ENCODE measurements at places on chromosomes 4 and X.

DNA sequence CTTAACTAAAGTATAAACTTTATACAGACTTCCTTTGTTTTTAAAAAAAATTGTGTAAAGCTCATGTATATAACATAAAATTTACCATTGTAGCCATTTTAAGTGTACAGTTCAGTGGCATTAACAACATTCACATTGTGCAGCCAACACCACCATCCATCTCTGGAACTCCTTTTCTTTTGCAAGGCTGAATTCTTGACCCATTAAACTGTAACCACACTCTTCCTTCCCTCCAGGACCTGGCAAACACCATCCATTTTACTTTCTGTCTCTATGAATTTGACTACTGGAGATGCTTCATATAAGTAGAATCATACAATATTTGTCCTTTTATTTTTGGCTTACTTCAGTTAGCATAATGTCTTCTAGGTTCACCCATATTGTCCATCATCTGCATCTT lies 104.7 kb downstream of the RASL11B start:
- no peak for DNase-seq

- DNase-seq = peak; percentile 42
Measured at GRCh38 chr4:125244848-125245450, 69.8 kb upstream of the FAT4 start.

- no peak for DNase-seq
Measured at GRCh38 chr4:62914758-62915157, 1494.5 kb downstream of the TECRL start.

DNA sequence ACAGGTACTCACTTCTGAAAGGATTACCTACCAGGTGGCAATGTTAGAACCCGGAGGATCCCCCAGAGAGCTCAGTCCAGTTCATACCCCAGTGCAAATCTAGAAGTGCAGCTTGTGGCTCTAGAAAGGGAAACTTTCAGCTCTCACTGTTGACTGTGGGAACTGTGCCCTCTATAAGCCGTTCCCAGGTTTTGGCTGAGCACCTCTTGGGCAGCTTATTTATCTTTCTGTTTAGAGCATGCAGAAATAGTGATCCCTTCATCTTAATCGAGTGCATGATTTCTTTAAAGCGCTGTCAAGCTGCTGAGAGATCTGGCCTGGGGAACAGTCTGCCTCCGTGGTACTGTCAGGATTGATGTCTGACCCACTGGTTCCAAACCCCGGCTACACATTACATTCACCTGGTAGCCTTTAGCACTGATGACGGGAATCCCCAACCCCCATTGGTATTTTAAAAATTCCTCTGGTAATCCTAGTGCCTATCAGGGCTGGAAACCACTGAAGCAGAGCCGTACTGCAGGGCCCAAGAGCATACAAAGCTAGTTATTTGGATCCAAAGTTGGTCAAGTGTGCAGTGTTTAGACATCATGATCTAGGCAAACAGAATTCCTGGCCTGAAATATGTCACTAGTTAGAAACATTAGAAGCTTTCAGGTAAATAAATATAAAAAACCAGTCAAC lies 103.2 kb downstream of the KLHL8 start:
- DNase-seq = no peak

- no peak for DNase-seq
Measured at GRCh38 chrX:18548996-18549395, 122.9 kb downstream of the RS1 start.

- DNase-seq = no peak
Measured at GRCh38 chrX:7112071-7112470, 35.4 kb upstream of the STS start.

DNA sequence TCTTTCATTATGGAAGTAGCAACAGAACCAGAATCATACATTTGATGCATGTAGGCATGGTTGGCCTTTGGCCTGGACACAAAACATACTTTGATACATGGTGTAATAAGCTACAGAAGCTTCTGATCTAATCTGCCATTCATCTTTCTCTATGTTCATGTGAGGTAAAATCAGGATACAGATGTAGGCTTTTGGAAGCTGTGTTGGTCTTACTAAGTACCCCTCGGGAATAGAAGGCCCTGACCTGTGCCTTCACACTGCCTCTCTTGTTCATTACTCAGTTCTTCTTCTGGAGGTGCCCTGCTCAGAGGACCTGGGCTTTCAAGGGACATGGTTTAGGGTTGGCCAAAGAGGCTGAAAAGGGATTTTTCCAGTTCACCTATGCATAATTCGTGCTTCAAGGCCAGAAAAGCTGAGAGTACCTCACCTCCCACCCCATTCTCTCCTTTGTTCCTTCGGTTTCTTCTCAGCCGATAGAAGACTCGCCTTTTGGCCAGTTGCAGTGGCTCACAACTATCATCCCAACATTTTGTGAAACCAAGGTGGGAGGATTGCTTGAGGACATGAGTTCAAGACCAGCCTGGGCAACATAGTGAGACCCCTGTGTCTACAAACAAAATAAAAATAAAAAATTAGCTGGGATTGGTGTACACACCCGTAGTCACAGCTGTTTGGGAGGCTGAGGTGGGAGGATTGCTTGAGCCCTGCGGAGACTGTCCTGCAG lies 25.9 kb downstream of the SNX25 start:
- no peak for DNase-seq

- DNase-seq = no peak
Measured at GRCh38 chrX:139026811-139027210, 315.3 kb upstream of the FGF13 start.

DNA sequence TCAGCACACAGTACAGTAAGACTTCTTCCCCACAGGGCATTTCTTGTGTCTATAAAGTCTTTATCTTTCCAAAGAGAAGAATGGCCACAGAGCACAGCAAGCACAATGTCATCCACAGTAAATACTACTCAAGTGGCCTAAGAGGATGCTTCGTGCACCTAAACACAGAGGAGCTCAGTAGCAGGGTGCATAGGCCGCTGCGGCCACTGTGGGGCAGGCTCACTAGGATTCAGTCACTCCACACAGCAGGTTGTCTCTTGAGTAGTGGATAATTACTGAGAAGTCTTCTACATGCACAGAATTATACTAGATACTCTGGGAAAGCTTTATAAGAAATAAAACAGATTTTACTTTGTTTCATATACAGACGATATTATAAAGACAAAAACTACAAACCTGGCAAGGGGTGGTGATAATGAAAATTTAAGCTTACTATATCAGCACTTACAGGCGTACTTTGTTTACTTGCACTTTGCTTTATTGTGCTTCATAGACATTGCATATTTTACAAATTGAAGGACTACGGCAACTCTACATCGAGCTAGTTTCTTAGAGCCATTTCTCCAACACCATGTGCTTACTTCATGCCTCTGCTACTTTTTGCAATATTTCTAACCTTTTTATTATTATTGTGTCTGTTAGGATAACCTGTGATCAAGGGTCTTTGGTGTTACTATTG lies 78.5 kb downstream of the PRDM5 start:
- no peak for DNase-seq

DNA sequence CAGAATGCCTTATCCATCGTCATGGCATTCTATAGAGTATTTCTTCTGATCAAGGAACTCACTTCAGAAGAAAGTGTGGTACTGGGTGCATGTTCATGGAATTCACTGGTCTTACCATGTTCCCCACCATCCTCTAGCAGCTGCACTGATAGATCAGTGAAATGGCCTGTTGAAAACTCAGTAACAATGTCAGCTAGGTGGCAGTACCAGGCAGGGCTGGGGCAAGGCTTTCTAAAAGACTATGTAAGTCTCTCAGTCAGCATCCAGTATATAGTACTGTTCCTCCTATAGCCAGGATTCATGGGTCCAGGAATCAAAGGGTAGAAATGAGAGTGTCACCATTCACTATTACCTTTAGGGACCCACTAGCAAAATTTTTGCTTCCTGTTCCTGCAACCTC lies 15.8 kb upstream of the LDB2 start:
- DNase-seq = peak; percentile 62

DNA sequence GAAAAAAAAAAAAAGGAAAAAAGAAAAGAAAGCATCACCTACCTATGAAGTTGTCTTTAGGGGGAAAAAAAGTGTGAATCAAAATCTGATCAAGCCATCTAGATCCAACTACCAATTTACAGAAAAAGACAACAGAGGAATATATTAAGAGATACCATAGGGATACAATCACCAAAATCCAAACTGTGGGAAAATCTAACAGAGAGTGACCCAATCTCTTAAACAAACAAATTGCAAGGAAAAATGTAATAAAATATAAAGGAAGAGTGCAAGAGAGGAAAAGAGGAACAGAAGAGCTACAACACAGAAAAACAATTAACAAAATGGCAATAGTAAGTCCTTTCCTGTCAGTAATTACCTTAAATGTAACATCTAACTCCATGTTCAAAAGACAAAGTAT lies 19.0 kb downstream of the THOC2 start:
- peak; percentile 21 for DNase-seq

DNA sequence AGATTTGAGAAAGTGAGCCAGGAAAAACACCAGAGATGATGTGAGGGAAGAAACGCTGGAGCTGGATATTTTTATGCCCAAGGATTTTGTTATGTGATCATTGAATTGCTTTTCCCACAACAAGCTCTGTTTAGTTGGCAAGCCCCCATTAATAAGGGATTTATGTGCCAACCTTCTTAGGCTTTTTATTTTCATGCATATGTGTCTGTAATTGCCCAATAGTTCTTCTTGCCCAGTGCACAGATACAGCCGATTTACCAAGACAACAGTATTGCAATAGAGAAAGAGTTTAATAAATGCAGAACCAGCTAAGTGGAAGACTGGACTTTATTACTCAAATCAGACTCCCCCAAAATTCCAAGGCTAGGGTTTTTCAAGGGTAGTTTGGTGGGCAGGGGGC lies 57.7 kb downstream of the TRIM2 start:
- no peak for DNase-seq

DNA sequence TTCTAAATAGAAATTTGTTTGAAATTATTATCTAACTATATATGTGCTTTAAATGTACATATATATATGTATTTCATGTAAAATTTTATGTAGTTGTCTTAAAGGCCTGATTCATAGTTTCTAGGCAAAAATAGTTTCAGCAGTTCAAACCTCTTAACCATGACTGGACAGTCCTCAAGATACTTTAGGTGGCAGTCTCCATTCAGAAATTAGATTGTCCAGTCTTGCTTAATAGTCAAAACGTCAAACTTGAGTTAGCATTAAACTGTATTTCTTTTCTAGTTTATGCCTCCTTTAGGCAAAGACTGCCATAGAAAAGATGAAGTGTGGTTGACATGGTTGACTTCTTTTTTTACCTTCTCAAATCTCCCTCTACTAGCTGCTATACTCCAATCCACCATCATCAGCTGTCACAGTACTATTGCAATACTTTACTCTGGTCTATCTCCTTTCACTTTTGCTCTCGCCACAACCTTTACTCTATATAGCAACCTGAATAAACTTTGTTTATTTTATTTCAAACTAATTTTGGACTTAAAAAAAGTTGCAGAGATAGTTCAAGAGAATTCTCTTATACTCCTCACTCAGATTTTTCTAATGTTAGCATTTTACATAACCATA lies 395.6 kb upstream of the DIPK2B start:
- DNase-seq = no peak

GRCh38 chr4:86160426-86160825 lies 199.4 kb downstream of the MAPK10 start:
- peak; percentile 12 for DNase-seq

DNA sequence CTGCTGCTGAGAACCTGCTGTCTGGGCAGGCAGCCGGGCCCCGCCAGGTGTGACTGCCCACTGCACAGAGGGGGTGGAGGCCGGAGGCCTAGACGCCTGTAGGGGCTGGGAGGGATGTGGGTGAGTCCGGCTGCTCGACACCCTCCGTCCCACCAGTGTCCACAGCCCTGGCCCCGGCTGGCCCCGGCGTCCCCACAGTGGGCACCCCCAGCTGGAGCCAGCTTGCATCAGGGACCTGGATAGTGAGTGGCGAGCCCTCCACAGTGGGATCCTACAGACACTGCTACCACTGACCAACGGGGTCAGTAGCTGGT lies 34.7 kb upstream of the SPON2 start:
- DNase-seq = no peak

DNA sequence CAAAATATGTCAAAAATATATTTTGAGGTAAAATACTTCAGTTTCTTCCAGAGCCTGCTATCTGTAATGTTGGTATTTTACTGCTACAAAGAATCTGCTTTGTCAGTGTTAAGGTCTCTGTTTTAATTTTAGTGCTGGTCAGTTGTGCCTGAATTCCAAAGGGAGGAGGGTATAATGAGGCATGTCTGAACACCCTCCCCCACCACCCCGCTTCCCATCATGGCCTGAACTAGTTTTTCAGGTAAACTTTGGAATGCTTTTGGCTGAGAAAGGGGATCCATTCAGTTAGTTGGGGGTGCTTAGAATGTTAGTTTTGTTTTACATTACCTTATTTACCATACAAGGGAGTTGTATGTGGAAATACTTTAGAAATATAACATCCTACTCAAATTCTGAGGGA lies 158.5 kb downstream of the MID1IP1 start:
- no peak for DNase-seq

DNA sequence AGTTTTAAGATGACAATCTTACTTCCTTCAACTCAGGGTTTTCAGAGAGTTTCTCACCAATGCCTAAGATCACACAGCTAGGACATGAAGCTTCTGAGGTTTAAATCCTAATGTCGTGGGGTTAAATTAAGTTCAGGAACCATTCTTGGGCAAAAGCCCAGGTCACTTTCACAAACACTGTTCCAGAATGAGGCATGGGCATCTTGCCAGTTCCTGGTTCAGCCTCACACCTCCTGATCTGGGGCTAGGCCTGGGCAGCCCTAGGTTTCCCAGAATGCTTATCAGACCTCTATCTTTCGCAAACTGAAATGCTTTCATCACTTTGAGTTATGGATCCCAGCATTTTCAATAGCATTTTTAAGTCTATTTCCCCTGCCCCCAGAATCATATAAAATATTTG lies 224.8 kb upstream of the EDA2R start:
- DNase-seq = no peak

Measured in fibroblast of skin of scalp (primary cell).